ENCODE measurements at places on chromosomes 2 and 18.

DNA sequence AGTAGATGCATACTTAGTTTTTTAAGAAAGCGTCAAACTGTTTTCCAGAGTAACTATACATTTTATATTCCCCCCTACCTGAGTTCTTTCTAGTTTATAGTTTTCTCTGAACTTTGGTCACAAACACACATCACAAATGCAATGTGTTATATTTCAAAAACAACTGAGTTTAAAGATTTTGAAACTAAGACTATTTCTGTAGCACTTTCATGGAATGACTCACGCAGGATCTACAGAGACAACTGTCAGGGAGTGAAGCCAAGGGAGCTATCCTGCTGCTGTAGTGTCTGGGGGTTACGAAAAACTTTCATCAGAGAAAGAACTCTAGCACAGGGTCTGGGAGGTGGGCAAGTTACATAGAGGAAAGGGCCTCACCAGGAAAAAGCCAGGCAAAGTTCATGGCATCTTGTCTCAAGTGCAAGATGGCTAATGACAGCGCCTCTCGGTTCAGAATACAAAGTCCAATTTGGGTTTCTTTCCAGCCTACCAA, 66.8 kb downstream of the UXS1 start:
- DNase-seq: no peak

- no peak for DNase-seq
Observed at GRCh38 chr2:204332706-204333105, 212.6 kb upstream of the PARD3B start.

GRCh38 chr18:32707147-32707546, 65.7 kb downstream of the KLHL14 start:
- DNase-seq: no peak

DNA sequence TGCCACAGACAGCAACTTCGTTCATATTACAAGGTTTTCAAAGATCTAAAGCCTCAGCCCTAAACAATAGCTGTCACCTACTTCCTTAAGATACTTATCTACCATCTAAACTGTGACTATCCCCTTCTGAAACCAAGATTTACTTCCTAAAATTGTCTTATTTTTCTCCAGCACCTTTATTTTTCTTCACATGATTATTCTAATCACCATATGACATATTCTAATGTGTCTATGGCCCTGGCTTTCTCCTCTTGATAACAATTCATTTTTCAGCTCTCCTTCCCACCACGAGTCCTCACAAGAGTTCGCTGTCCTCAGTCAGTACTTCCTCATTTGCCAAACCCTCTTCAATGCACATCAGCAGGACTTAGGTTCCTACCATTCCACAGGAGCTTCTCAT, 53.9 kb downstream of the RTTN start:
- no peak for DNase-seq

DNA sequence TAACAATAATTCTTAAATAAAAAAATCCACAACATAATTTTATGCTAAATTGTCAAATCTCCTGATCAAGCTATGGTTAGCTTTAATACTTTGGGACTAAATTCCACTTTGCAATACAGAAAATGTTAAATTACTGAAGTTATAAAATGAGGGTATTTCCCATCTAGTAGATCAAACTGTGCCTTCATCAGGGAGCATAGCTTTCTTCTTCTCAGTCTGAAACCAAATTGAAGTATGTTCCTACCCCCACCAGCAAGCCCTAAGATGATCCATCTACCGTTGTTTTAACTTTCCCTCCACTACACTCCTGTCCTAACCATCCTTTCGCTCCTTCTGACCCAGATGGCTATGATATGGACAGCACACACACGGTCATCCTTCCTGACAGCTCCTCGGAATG, 24.4 kb upstream of the STK17B start:
- no peak for DNase-seq

- DNase-seq: no peak
Observed at GRCh38 chr2:96622544-96622943, 15.6 kb downstream of the KANSL3 start.

DNA sequence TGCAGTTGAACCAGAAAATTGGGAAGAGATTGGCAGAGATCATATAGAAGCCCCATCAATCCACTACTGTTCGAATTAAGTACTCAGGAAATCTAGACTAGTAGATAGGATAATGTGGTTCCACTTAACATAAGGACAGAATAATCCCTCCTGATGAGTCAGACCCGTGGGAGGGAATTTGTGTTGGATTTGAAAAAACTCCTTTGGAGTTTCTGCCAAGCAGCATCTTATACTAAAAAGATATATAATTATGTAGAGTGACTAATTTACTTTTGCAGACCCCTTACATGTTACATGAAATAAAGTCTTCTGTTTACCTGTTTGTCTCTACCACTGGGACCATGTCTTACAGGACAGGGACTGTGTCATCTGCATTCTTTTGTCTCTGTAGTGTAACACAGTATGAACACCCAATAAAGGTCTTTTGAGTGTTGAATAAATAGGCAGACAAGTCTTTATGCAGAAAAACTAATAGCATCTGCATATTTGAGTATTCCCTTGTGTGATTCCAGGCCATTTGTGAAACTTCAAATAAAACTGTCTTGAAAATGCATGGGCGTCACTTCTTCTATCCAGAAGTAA, 122.6 kb upstream of the DNAJC10 start:
- no peak for DNase-seq

DNA sequence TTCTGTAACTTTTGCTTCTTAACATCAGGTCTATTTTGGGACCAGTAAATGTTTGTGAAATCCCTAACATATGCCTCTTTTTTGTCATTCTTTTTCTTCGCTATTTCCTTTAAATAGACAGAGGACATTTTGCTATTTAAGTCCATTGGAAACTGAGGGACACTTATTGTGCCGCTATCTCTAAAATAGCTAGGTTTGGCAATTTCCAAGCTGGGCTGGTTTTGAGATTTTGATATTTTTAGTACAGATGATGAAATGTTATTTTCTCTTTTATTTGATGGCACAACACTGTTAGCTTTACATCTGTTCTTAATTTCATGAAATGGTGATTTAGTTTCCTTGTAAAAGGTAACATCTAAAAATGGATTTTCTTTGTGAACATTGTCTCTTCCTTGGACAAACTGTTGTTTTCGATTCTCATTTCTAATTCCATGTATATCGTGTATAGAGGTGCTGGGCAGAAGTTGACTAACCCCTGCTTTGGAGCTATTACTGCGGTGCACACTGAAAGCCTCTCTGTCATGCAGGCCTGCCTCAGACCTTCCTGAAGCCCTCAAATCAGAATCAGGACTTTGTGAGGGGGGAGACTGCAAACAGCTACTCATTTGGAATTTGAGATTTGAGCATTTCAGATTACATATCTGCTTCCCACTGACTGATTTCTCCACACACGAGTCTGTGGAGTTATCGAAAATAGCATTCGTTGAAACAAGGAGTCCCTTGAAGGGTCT, 594 bp downstream of the RAD51AP2 start:
- DNase-seq: no peak

DNA sequence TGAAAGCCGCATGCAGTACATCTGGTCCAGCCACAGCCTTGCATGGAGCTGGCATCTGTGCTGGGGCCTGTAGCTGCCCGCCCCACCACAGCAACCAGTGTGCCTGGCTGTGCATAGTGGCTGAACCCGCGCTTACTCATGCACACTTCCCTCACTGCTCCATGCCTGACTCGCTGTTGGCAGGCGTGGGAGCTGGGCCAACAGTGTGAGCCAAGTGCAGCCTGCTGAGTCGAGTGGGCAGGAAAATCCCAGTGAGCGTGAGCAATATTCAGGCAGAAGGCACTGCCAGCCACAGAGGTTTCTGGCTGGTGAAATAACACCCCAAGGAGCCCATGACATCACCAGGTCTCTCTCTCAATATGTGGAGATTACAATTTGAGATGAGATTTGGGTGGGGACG, 1674.1 kb upstream of the TMEFF2 start:
- no peak for DNase-seq

DNA sequence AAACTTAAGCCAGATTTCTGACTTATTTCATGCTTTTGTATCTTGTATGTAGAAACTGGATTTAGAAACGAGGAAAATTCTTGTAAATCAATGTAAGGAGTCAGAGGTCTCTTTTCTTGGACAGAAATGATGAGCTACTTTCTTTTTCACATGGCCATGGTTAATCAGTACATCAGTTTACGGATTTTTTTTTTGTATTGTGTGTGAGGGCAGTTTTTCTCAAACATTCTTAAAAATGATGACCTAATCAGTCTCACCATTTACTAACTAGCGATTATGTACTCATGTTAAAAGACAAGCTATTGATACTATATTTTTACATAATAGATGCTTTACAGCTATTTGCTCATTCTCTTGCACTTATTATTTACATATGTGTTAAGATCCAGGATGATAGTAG, 165.2 kb upstream of the DOCK10 start:
- DNase-seq: no peak

- DNase-seq: no peak
Observed at GRCh38 chr2:184305105-184305504, 293.2 kb upstream of the ZNF804A start.

- peak; percentile 58 for DNase-seq
Observed at GRCh38 chr2:126655500-126656430, at the start of gene GYPC. GYPC (plus strand) TSS chr2:126656158; CDS start chr2:126656264, 106 bp downstream.

- no peak for DNase-seq
Observed at GRCh38 chr2:132646540-132647108, 23.4 kb downstream of the LYPD1 start.

DNA sequence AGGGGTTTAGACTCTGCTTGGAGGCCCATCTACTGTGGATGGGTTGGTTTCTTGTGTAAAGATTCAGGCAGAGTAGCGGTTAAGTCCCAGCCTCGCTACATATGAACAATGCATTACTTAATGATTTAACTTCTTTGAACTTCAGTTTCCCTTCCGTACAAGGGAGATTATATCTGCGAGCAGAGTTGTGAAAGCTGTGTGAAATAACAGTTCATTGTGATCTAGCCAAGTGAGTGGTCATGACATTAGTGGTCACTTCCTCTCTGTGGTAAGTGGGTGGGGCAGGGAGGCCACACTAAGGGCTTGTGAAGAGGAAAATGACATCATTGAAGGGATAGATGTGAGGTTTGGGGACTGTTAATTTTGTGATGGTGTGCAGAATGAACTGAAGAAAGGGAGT, 14.1 kb upstream of the MEX3C start:
- DNase-seq: no peak

- no peak for DNase-seq
Observed at GRCh38 chr18:28269750-28270149, 92.8 kb upstream of the CDH2 start.

GRCh38 chr2:153388246-153388645, 90.3 kb downstream of the RPRM start:
- no peak for DNase-seq
